NCI-H524 (cell line): ENCODE measurements at places on chromosomes 16 and 17.

GRCh38 chr16:48452991-48453760 is 68.0 kb upstream of the SIAH1 start:
- DNase-seq, result no peak

- DNase-seq, result peak; percentile 34
Observed at GRCh38 chr16:80573700-80574120, 32.9 kb downstream of the DYNLRB2 start.

- no peak for DNase-seq
Observed at GRCh38 chr16:89473791-89474414, 16.5 kb downstream of the ANKRD11 start.

DNA sequence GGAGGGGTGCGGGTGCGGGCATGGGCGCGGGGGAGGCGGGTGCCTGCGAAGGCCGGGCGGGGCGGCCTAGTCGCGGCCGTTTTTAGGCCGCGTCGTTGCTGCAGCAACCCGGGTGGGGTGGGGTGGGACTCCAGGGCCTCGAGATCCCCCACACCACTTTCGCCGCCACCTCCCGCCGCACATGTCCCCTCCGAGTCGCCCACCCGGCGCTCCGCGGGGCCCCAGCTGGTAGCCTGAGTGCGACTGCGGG is 11.3 kb downstream of the TBX2 start:
- DNase-seq, result no peak

DNA sequence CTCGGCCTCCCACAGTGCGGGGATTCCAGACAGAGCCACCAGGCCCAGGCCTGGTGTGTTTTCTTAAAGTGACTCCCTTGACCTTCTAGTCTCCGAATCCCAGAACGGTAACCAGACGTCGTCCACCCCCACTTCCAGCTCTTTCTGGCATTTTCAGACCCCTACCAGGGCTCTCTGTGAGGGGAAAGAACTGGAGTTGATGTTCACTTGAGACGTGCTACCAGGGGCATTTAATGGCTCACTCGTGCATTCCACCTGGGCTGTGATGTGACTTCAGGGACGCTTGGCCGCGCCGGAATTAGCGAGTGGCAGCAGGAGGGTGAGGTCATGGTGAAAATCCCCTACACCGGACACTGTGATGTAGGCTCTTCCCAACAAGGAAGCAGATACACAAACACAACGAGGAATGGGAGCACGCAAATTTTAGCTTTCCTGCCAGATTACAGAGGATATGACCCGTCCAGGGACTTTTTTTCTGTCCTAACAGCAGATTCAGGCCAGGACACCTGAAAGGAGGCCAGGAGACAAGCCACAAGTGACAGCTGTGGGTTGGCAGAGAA is 1.1 kb upstream of the GNA13 start:
- DNase-seq, result no peak

- no peak for DNase-seq
Observed at GRCh38 chr16:59369523-59369922, 635.4 kb upstream of the GOT2 start.

GRCh38 chr17:39750131-39751015 is 12.6 kb downstream of the GRB7 start:
- DNase-seq, result no peak
